K562 (cell line): ENCODE measurements at places on chromosomes 13 and 19. TPM values are rescaled to one million over a fixed set of nuclear protein-coding genes. Genes with fewer than 3 reads are reported as not detected.

DNA sequence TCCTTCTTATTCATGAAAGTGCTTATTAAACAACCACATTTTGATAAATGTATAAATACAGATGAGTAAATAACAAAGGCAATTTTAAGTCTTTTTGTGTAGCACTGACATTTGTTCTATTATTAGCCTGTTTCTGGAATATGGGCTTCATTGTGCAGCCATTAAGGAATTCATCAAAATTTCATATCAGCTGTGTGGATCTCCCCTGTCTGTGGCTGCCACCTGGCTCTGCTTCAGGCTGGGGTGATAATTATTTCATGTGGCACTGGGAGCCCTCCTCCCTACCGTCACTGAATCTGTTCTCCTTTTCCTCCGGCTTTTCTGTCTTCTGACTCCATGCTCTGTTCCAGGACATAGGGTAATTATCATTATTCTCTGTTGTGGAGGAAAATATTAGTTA is 57.1 kb downstream of the LMO7 start:
- DNase-seq, result no peak

GRCh38 chr13:21088534-21088933 is 27.1 kb upstream of the LATS2 start:
- no peak for DNase-seq

Gene APC2
- 0.27 and 0.40 TPM in 2 replicates for total RNA-seq

Gene QPCTL
- 29.4 and 31.3 TPM in 2 replicates for total RNA-seq
